Uterus (tissue), 4 donors: ENCODE measurements at places on chromosomes 3 and 15. TPM values are rescaled to one million over a fixed set of nuclear protein-coding genes. Genes with fewer than 3 reads are reported as not detected.
A peak's percentile ranks its signal among the peaks of the same experiment; 100 is the strongest.

CCR8 gene
- total RNA-seq, result not detected

STAC gene
- total RNA-seq, result 0.77 TPM

ANKRD34C gene
- total RNA-seq, result not detected

ARGFX gene
- not detected for total RNA-seq

DNA sequence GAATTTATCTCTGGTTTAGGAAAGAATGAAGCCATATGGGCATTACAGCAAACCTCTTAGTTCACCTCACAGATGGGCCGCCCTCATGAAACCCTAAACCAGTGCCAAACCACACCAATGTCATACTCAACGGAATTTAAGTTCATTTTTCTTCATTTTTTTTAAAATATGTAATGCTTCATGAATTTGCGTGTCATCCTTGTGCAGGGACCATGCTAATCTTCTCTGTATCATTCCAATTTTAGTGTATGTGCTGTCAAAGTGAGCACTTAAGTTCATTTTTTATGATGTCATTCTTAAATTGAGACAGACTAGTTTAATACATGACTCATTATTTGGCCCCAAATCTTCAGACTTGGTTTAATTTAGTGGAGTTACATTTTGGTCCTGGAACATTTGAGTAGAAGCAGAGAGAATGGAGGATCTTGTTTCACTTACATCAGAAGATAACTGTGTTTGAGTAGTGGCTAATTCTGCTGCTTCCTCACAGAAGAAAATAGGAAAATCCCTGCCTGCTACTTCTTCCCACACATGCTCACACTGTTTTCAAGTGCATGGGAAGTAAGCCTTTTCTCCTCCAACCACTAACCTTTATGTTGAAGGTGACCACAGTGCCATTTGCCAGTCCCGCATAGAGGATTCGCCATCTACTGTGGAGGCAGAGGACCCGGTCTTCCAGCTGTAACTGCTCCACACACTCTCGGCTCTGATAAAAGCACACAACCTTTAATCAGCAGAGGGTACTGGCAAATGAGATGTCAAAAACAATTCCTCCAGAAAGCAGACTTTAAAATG lies 63.3 kb downstream of the ZNF106 start:
- H3K4me1 ChIP-seq, result no peaks in the 10 kb centered on the region
- H3K27ac ChIP-seq, result peak overlapping the region; percentile 23
- no peaks in the 10 kb centered on the region for H3K36me3 ChIP-seq
- H3K4me3 ChIP-seq, result no peak overlapping the region
- no peaks in the 10 kb centered on the region for H3K27me3 ChIP-seq

DNA sequence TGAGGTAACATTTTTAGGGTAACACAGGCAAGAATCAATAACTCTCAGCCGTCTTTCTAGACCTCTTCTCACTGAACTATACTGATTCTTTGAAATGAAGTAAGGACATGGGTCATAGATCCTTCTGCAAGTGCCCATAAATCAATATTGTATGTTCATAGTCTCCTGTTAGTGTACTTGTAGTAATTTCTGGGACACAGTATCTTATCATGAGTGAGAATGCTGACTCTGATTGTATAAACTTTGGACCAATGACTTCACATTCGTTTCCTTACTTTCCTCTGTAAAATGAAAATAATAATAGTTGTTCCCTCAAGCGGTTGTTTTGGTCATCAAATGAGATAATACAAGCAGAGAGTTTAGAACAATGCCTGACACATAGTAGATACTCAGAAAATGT lies 777.1 kb upstream of the GOLIM4 start:
- no peak overlapping the region for H3K4me3 ChIP-seq
- no peak overlapping the region for H3K27ac ChIP-seq
- no peak for DNase-seq
- no peaks in the 10 kb centered on the region for H3K36me3 ChIP-seq
- no peaks in the 10 kb centered on the region for H3K27me3 ChIP-seq
- no peaks in the 10 kb centered on the region for H3K4me1 ChIP-seq

DNA sequence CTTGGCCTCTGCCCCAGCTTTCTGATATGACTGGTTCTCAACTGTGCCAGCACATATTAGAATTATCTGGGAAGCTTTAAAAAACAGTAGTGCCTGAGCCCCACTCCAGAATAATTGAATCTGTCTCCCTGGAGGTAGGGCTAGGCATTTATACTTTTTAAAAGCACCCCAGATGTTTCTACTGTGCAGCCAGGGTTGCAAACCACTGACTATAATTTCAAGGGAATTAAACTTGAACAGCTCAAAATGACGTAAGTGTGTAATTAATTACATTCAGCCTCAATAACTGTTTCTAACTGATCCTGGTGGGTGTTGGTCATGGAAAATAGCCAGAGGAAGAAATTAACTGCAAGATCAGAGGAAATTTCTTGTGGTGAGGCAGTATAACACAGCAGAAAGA lies 4.4 kb upstream of the IRAK2 start:
- no peak overlapping the region for H3K27ac ChIP-seq
- H3K4me1 ChIP-seq, result no peaks in the 10 kb centered on the region
- no peak for DNase-seq
- H3K27me3 ChIP-seq, result no peaks in the 10 kb centered on the region
- no peak overlapping the region for H3K4me3 ChIP-seq

DNA sequence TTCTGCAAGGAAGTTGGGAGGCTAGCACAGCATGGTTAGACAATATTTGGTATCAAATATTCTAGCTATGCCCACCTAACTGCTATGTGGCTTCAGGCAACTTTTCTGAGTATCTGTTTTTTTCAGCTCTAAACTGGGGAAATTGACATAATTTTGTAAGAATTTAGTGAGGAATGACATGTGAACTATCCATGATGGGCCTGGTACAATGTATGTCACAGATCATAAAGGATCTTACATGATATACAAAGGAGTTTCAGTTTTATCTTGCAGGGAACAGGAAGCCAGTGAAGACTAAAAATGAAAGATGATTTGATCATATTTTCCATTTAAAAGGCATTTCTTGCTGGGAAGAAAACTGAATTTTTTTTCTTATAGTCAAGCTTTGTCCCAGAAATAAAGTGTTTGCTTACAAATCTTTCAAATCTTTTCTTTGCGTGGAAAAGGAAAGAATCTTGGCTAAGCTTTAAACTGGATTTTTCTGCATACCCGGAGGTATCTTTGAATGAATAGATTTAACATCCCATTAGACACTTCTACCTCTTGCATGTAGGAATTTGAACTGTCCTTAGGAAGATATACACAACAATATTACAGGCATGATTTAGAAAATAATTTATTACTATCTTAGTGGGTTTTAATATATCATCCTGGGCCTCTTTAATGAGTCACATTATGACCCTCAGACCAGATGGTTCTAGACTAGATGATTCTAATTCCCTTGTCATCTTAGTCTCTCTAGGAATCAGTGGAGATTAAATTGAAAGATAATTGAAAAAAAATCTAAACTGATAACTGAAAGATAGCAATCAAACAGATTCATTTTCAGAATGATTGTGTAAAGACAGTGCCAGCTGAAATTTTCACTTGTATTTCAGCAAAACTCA lies 436.0 kb upstream of the THBS1 start:
- DNase-seq, result no peak
- H3K36me3 ChIP-seq, result no peaks in the 10 kb centered on the region
- no peak overlapping the region for H3K4me3 ChIP-seq
- no peaks in the 10 kb centered on the region for H3K27me3 ChIP-seq

DNA sequence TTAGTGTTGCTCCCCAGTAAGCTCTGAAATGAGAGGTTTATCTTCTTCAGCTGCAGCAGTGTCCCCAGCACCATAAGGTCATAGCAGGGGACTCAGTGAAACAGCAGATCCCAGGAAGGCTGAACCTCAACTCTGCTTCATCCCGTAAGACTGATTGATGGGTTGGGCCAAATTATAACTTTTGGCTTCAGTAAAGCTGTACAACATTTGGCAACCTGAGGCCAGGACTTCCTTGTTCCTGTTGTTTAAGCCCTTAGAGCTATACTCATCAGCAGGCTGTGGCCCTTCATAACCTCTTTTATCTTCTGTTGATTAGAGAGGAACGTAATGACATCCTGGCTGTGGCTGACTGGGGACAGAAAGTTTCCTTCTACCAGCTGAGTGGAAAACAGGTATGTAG lies 29.0 kb downstream of the IFT122 start:
- no peak for DNase-seq
- H3K36me3 ChIP-seq, result no peaks in the 10 kb centered on the region
- no peak overlapping the region for H3K27ac ChIP-seq

DNA sequence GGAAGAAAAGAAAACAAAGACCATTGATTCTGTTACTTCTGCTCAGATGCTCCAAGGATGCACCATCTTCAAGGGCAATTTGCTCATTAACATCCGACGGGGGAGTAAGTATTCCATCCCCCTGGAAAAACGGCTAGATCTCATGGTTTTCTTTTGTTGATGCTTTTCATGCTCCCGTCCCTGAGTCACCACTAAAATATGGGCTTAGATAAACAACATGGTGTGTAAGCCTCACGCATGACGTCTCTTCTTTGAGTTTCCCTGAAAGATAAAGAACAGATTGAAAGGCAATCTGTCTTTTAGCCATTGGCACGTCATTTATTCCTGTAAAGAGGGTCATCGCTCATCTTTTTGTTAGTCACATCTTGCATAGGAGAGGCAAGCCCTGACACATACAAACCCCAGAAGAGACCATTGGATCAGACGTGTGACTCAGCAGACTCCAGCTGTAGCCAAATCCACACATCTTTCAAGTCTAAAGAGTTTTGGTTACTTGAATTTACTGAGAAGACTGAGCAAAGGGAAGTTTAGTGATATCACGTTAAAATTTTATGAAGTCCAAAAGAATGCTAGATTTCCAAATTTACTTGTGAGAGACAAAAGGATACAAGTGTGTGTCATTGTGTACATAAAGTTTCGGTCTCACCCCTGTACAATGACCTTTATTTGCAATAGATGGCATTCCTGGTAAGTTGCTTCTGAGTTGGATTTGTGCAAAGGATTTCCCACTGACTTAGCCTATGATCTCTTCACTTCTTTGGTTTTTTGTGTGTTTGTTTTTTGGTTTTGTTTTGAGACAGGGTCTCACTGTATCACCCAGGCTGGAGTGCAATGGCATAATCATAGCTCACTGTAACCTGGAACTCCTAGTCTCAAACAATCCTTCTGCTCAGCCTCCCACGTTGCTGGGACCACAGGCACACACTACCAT lies 110.5 kb downstream of the PGPEP1L start:
- no peaks in the 10 kb centered on the region for H3K27me3 ChIP-seq
- H3K27ac ChIP-seq, result peak overlapping the region; percentile 71
- H3K4me1 ChIP-seq, result no peaks in the 10 kb centered on the region
- no peaks in the 10 kb centered on the region for H3K36me3 ChIP-seq
- peak; percentile 46 for DNase-seq

GRCh38 chr3:43882976-43883680 lies 192.4 kb downstream of the ABHD5 start:
- H3K27ac ChIP-seq, result no peak overlapping the region
- no peaks in the 10 kb centered on the region for H3K4me1 ChIP-seq
- H3K4me3 ChIP-seq, result no peak overlapping the region
- no peaks in the 10 kb centered on the region for H3K27me3 ChIP-seq
- DNase-seq, result no peak

DNA sequence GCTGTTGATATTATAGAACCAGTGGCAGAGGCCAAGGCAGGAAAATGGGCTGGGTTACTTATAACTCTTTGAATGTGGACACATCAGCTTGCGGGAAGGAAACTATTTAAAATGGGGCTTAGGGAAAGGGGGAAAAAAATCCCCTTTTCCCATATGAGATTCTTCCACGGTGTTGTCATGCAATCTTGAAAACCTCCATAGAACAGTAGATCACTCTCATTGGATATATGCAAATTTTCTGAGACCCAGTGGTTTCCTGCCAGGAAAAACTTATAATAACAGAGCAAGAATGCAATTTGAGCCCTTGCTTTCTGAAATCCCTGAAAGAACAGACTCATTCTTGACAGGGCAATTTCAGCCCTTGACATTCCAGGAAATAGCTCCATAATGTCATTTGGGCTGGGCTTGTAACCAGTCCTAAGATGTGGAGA lies 31.1 kb downstream of the TMEM212 start:
- H3K4me1 ChIP-seq, result peaks cover 3% of the 10 kb centered on the region
- peak overlapping the region; percentile 81 for H3K27ac ChIP-seq
- H3K36me3 ChIP-seq, result no peaks in the 10 kb centered on the region
- no peak for DNase-seq
- no peak overlapping the region for H3K4me3 ChIP-seq

GRCh38 chr3:138078901-138079344 lies 36.5 kb downstream of the DZIP1L start:
- H3K36me3 ChIP-seq, result no peaks in the 10 kb centered on the region
- H3K27me3 ChIP-seq, result no peaks in the 10 kb centered on the region
- no peaks in the 10 kb centered on the region for H3K4me1 ChIP-seq
- DNase-seq, result no peak
- no peak overlapping the region for H3K4me3 ChIP-seq

GRCh38 chr3:167852216-167852615 lies 116.7 kb downstream of the SERPINI1 start:
- H3K4me3 ChIP-seq, result no peak overlapping the region
- DNase-seq, result no peak
- no peaks in the 10 kb centered on the region for H3K4me1 ChIP-seq
- H3K27me3 ChIP-seq, result no peaks in the 10 kb centered on the region
- H3K27ac ChIP-seq, result peak overlapping the region; percentile 34
- no peaks in the 10 kb centered on the region for H3K36me3 ChIP-seq

DNA sequence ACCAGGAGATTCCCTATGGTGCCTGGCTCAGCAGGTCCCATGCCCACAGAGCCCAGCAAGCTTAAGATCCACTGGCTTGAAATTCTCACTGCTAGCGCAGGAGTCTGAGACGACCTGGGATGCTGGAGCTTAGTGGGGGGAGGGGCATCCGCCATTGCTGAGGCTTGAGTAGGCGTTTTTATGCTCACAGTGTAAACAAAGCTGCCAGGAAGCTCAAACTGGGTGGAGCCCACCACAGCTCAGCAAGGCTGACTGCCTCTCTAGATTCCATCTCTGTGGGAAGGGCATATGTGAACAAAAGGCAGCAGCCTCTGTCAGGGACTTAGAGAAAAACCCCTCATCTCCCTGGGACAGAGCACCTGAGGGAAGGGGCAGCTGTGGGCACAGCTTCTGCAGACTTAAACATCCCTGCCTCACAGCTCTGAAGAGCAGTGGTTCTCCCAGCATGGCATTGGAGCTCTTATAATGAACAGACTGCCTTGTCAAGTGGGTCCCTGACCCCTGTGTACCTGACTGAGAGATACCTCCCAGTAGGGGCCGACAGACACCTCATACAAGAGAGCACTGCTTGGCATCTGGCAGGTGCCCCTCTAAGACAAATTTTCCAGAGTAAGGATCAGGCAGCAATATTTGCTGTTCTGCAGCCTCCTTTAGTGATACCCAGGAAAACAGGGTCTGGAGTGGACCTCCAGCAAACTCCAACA lies 231.5 kb upstream of the SETMAR start:
- H3K27ac ChIP-seq, result no peak overlapping the region
- no peaks in the 10 kb centered on the region for H3K27me3 ChIP-seq
- no peaks in the 10 kb centered on the region for H3K36me3 ChIP-seq
